ENCODE measurements at places on chromosomes 7 and 10. TPM values are rescaled to one million over a fixed set of nuclear protein-coding genes. Genes with fewer than 3 reads are reported as not detected.

LEP gene
- not detected for total RNA-seq

ABCB4 gene
- total RNA-seq: 0.28 TPM

CTAGE4 gene
- 0.28 TPM for total RNA-seq

TAS2R4 gene
- total RNA-seq: 0.19 TPM

HTR5A gene
- total RNA-seq: not detected

CLDN4 gene
- total RNA-seq: 2.7 TPM

GPR15LG gene
- not detected for total RNA-seq

VWA2 gene
- under 0.01 TPM for total RNA-seq

FXYD4 gene
- total RNA-seq: not detected

SRRM3 gene
- 0.56 TPM for total RNA-seq

COL13A1 gene
- 44.3 TPM for total RNA-seq

SPDYE8 gene
- total RNA-seq: not detected

NME8 gene
- not detected for total RNA-seq

MOGAT3 gene
- total RNA-seq: not detected

RTKN2 gene
- total RNA-seq: 1.1 TPM

STEAP4 gene
- total RNA-seq: 0.19 TPM
